ENCODE measurements at places on chromosomes 6 and 20.

DNA sequence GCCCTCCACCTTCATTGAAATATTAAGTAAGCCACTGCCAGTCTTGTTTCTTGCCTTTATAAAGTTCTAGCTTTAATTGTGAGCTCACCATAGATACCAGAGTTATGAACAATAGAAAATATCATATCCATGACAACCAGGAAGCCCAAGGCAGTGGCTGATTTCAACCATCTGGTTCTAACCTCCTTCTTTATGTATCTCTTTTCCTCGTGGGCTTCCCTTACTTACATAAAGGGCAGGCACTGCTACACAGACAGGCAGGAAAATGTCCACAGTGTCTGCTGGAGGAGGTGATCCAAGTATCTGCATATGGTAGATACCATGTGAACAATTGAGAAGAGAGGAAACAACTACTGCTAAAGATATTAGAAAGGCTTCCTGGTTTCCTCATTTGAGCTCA lies 65.2 kb upstream of the PRND start:
- no peak for DNase-seq

DNA sequence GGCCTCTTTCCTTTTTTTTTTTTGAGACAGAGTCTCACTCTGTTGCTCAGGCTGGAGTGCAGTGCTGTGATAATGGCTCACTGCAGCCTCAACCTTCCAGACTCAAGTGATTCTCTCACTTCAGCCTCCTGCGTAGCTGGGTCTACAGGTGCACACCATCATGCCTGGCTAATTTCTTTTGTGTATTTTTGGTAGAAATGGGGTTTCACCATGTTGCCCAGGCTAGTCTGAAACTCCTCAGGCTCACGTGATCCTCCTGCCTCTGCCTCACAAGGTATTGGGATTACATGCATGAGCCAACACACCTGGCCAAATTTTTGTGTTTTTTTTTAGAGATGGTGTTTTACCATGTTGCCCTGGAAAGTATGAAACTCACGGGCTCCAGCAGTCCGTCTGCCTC lies 29.3 kb downstream of the SRC start:
- DNase-seq: no peak

- no peak for DNase-seq
Measured at GRCh38 chr20:24701668-24702067, 232.2 kb downstream of the SYNDIG1 start.

DNA sequence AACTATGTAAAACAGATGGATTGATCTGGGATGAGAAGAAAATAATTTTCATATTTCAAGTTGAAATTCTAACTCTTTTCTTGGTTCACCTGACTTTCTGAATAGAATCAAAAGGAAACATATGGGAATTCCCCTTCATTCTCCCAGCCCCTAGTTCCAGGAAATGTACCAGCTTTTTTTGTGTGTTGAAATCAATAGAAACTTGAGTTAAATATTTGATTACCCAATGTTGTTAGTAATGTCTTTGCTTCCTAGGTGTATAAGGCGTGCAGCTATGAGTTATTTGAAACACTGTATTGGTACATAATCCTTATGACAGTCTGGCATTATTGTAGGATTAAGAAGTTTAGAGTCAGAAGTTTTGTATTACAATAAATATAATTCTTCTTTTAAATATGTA lies 21.5 kb downstream of the VNN2 start:
- DNase-seq: no peak

DNA sequence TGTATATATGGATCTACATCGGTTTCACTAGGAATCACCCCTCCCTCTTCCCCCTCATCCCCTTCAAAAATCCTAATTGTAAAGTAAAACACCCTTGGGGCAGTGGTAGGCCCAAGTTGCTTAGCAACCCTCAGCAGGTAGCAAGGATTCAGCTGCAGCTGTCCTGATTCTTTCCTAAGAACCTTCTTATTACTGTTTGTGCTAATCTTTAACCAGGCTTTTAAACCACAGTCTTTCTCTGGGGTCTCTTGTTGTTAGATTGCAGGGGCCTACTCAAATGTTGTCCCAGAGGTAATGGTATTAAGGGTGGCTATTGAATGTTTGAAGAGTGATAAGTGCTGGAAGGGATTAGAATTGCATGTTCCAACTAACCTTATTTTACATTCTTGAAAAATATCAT lies 46.4 kb downstream of the PRL start:
- DNase-seq: no peak

DNA sequence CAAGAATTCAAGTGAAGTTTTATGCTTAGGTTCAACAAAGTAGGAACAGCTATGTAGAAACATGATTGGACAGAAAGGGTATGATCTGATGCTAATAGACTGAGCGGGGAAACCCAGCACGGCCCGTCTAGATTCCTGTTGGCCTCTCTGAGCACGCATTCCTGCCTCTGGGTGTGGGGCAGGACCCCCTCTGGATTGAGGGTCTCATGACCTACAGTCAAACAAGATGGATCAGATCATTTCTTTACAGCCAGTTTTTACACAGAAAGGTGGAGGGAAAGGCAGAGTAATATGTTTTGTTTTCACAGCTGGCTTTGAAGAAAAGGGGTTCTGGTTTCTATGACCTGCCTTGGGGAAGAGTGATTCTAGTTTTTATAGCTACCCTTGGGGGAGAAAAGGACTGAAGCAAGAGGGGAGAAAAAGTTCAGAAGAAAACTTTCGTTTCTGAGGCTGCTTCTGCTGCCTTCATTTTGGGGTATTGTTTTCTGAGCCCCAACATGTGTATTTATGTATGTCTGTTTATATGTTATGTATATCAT lies 99.6 kb upstream of the SLC22A16 start:
- no peak for DNase-seq

DNA sequence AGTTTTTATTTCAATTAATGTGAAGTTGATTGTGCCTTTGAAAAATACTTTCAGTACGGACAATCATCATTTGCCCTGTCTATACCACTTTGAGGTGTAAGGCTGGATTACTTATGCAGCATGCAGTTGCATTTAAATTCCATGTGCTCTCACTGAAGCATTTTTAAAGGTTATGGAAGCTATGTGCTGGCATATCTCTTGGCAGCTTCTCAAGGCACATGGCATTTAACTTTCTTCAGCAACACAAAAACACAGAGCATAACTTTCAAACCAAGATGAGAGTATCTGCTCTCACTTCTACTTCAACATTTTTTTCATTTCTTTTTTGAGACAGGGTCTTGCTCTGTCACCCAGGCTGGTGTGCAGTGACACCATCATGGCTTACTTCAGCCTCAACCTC lies 360.6 kb upstream of the RUNX2 start:
- DNase-seq: no peak

DNA sequence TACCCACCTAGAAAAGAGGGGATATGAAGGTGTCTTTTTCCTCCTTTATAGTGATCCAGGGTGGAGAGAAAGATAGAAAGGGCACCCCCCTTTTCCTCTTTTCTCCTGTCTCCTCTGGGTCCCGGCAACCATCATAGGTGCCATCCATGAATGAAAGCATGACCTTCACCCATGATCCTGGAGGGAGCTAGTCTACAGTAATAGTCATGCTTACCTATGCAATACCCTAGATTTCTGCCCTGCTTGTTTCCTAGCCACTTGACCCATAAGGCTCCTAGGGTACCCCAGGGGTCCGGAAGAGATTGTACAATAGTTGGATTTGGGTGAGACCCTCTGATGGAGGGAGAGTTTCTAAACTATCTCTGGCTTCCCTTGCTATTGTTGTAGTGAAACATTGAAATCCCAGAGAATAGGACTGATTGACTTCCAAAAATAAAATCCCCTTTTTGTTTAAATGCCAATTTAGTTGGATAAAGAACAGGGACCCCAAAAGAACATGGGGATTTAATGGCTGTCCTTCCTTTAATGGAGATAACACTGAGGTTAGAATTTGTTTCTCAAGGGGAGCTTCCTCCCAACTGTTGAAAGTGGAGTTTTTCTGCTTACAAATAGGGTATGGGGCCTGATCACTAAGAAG lies 366.8 kb upstream of the KHDRBS2 start:
- no peak for DNase-seq

- no peak for DNase-seq
Measured at GRCh38 chr6:16758163-16758975, 2.9 kb downstream of the ATXN1 start.

DNA sequence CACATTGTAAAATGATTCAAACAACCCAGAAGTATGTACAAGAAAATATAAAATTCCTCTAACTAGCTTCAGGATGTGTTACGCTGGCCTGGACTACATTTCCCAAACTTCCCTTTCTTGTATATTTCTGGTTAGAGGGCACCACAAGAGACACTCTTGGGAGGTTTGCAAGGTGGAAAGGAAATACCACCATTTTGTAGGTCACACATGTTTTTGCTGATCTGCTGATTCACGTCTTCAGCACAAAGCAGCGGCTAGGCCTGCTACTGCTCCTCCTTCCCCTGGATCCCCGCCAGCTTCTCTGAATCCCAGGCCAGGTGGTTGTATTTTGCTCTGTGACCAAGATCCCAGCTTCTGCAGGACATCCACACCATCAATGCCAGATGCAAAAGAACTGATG lies 104.2 kb downstream of the AGPAT4 start:
- DNase-seq: no peak
